ENCODE measurements at places on chromosomes 5 and 9.

GRCh38 chr9:3035579-3036332 is 191.9 kb upstream of the PUM3 start:
- no peak for DNase-seq

DNA sequence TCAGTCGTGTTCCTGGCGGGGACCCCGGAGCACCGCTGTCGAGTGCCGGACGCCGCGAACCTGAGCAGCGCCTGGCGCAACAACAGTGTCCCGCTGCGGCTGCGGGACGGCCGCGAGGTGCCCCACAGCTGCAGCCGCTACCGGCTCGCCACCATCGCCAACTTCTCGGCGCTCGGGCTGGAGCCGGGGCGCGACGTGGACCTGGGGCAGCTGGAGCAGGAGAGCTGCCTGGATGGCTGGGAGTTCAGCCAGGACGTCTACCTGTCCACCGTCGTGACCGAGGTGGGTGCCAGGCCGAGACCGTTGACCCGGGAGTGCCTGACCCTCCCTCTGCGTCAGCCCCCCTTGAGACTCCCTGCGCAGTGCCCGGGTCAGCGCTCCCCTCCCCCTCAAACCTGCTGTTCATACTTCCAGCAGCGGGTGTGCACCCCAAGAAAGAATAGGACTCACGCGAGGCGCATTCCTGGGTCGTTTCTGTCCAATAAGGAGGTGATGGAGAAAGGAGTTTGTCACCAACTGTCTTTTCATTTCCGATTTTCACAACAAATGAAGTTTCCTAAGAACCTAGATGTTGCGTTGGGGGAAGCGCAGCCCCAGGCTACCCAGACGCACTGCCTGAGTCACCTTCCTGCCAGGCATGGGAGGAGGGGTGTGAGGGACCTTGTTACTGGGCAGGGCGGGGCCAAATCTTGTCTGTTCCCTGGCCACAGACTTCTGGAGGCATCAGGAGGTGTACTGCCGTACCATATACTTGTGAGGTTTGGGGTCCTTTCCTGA is 722 bp downstream of the SLC22A4 start:
- DNase-seq = peak; percentile 89

DNA sequence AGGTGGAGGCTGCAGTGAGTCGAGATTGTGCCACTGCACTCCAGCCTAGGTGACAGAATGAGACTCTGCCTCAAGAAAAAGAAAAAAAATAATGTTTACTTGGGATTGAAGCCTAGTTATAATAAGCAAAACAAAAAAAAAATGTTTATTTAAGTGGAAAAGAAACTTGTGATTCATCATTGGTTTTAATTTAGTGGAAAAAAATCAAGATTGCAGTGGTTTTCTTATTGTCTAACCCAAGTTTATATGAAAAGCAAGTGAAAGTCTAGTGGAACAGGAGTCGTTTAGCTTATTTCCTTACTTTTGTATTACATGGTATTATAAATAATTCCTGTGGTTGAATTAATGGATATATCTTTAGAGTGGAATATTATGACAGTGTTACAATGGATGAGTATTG is 8.4 kb downstream of the CNOT8 start:
- DNase-seq = no peak

GRCh38 chr5:109692852-109693251 is 3.1 kb downstream of the MAN2A1 start:
- no peak for DNase-seq

GRCh38 chr5:87539839-87540238 is 127.1 kb upstream of the CCNH start:
- DNase-seq = no peak

GRCh38 chr9:96399325-96399633 is 15.8 kb upstream of the SLC35D2 start:
- DNase-seq = no peak

- no peak for DNase-seq
These were observed 120.1 kb downstream of the XRCC4 start for GRCh38 chr5:83197326-83197967.

All from activated effector memory CD4-positive, alpha-beta T cell treated with anti-CD3 and anti-CD28 coated beads, Interleukin-2, amount 50 U/mL, for 16 hours (primary cell).